ENCODE measurements at places on chromosomes 1 and 21.
A peak's percentile ranks its signal among the peaks of the same experiment; 100 is the strongest.

GRCh38 chr1:221228594-221228993, 349.4 kb downstream of the HLX start:
- no peak for DNase-seq

GRCh38 chr1:238296371-238296770, 405.6 kb upstream of the ZP4 start:
- DNase-seq = no peak

DNA sequence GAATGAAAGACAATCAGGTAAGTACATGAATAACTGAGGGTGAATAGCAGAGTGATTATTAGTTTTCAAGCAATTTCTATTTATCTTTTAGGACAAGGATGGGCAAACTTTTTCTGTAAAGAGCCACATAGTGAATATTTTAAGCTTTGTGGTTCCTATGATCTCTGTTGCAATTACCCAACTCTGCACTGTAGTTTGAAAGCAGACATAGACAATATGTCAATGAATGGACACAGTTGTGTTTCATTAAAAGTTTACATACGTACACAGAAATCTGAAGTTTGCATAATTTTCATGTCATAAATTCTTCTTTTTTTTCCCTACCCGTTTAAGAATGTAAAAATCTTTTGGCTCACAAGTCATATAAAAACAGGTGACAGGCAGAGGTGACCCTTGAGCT, 71.4 kb downstream of the ZNF281 start:
- DNase-seq = no peak

- no peak for DNase-seq
These were observed 3.3 kb upstream of the SLAMF8 start for GRCh38 chr1:159823406-159823805.

- no peak for DNase-seq
These were observed 61.1 kb upstream of the SERBP1 start for GRCh38 chr1:67491280-67491679.

DNA sequence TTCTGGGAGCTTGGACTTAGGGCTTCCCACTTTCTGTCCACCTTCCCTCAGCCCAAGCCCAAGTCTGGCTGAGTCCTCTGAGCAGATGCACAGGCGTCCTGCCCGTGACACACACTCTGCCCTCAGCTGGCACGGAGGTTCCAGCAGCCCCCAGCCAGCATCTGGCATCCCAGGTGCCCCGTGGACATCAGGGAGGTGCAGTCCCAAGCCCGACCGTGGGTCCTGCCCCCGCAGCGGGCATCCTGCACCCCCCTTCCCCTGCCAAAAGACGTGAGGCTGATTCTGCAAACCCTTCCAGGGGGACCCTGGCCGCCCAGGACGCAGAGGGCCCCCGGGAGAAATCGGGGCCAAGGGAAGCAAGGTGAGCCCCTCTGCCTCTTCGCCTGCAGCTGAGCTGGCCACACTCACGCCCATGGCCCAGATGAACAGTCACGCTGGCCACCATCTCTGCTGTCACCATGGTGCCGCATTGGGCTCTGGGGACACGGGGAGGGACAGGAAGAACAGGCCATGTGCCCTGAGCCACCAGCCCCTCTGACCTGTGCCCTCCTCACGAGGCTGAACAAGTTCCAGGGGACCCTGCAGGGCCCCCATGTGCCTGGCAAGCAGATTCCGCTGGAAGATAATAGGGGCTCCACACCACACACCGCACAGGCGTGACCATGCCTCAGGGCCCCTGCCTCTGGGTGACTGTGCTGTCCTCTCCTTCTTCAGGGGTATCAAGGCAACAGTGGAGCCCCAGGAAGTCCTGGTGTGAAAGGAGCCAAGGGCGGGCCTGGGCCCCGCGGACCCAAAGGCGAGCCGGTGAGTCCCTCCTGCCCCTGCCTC, 20.6 kb downstream of the COL6A2 start:
- DNase-seq = no peak

GRCh38 chr1:23904748-23905357, 8.3 kb downstream of the CNR2 start:
- no peak for DNase-seq

GRCh38 chr1:17569200-17570139, 30.0 kb downstream of the ARHGEF10L start:
- DNase-seq = no peak

GRCh38 chr1:56418151-56418631, 161.2 kb downstream of the PLPP3 start:
- DNase-seq = no peak

DNA sequence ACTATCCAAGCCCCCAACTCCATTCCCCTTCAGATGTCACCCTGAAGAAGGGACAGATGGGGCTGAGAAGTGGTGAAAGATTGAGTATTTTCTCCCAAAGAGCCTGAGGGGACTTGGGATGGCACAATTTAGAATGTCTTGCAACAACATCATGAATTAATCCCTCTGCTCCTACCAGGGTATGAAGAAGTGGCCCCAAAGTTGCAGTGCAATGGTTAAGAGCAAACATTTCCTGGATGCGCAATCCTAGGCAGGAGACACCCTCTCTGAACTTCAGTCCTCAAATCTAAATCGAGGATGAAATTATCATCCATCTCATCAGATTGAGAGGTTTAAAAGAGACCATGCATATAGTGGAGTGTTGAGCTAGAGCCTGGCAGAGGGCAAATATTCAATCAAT, 28.6 kb upstream of the CITED4 start:
- peak; percentile 13 for DNase-seq

- DNase-seq = no peak
These were observed 1.5 kb downstream of the F13B start for GRCh38 chr1:197065559-197065958.

- DNase-seq = no peak
These were observed 39.0 kb upstream of the USH2A start for GRCh38 chr1:216462066-216462775.

GRCh38 chr1:183454377-183454776, 17.9 kb upstream of the SMG7 start:
- DNase-seq = no peak

DNA sequence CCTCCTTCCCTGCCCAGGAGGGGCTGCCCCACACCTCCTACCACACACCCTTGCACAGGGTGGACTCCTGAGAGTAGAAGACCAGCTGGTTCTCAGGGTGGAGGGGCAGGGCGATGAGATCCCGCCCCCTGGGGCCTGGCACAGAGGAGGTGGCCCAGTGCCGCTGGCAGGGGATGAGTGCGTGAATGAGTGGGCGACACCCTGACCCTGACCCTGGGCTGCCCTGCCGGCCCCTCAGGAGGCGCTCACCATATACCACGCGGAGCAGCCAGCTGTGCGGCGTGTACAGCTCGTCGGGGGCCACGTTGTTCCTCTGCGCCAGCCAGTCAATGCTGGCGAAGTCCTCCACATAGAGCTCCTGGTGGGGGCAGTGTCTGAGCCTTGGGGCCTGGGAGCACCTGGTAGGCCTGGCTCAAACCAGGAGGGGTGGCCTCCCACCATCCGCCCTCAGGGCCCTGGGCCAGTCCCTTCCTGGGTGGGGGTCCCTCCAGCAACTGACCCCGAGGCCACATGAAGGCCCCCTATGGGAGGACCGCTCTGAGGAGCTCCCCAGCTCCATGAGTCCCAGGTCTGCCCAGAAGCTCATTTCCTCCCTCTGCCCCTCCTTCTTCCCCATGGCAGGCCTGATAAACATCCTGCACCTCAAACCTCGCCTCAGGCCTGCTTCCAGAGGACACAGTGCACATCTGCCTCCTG, 13.0 kb downstream of the LSS start:
- DNase-seq = no peak

DNA sequence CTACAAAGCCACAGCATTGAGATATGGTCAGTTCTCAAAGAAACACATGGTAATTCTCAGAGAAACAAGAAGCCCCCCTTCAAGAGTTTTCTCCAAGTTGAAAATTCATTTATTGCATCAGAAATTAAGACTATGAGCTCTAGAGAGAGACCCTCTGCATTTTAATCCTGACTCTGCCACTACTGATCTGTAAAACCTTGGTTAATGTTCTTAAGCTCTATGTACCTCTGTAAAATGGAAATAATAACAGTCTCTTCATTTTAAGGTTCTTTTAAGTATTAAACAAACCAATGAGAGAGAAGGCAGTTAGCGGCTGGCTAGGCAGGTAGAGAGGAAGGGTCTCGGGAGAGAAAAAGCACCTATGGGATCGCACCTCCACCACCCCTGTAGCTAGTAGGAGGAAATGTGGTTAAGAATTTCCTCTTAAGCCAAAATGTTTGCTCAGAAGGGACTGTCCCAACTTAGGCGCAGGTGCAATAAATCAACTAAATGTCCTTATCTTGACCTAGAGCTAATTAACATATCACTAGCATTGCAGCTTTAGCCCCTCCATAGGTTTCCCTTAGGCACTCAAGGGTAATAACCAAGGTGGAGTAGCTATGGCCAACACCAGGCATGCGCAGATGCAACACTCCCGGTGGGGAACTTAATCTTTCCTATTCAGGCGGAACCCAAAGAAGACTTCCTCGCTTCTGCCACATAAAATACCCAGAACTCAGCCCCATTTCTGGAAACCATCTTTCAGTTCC, 1685.4 kb downstream of the MRPL39 start:
- DNase-seq = peak; percentile 23

DNA sequence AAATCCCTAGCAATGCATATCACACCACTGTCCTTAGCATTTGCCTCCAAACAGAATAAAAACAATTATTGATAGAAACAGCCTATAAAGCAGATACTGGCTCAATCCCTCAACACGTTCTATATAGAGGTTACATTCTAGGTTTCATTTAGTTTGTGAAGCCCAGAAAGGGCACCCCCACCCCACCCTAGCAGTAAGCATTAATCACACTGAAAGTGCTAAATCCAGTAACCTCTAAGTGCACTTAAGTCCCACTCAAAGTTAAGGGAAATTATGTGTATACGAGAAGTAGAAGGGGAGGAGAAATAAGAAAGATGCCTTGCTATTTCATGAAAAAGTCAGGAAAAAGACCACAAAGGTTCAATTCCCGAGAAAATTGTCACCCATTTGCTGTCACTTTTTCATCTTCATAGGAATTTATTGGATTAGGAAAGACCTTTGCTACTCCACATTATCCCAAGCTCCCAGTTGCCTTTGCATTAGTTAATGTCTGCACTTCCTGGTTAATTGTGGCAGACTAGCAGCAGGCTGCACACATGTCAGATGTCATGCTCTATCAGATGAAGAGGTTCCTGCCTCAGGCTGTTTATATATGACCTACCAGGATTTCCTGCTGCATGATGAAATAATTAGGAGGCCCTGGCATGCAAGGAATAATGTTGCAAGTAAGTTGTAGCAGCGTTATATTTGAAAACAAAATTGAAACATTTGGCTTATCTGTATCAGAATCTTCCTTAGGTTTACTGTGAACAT, 54.5 kb upstream of the LHX8 start:
- no peak for DNase-seq

- no peak for DNase-seq
These were observed 97.8 kb upstream of the C8B start for GRCh38 chr1:57063406-57064125.

DNA sequence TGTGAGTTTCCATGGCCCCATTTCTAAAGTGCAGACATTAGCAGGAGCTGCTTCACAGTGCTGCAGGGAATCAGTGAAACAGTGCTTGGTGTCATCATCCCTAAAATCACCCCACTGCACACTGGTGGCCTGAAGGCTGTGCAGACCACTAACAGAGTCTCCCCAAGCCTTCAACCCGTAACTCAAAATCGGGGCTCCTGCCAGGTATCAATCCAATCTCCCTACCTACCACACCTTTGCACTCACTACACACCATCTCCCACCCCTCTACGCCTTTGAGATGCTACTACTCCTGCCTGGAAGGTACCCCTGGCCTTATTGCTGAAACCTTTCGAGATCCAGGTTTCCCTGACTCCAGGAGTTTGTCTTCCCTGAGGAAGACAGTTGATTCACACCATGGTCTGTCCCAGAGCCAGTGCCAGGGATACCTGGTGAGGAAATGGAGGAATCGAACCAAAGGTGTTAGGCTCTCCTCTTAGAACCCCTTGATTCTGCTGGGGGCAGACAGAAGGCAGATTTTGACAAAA, 25.5 kb downstream of the SLC2A1 start:
- no peak for DNase-seq

- DNase-seq = no peak
These were observed 4.2 kb downstream of the PROK1 start for GRCh38 chr1:110455151-110455550.

DNA sequence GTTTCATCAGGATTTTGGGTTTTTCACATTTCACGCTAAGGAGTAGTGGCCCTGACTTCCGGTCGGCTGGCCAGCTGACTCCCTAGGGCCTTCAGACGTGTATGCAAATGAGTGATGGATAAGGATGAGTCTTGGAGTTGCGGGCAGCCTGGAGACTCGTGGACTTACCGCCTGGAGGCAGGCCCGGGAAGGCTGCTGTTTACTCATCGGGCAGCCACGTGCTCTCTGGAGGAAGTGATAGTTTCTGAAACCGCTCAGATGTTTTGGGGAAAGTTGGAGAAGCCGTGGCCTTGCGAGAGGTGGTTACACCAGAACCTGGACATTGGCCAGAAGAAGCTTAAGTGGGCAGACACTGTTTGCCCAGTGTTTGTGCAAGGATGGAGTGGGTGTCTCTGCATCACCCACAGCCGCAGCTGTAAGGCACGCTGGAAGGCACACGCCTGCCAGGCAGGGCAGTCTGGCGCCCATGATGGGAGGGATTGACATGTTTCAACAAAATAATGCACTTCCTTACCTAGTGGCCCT, 23.1 kb upstream of the TNFRSF1B start:
- DNase-seq = peak; percentile 36
